ENCODE measurements at places on chromosomes 6 and 20.

- peak; percentile 74 for DNase-seq
Observed at GRCh38 chr6:100283285-100283684, 181.4 kb downstream of the SIM1 start.

GRCh38 chr6:152078001-152078400 is 270.5 kb downstream of the ESR1 start:
- DNase-seq, result no peak

- DNase-seq, result no peak
Observed at GRCh38 chr6:160457823-160458222, 109.6 kb downstream of the SLC22A3 start.

GRCh38 chr6:32962213-32962826 is 6.1 kb upstream of the BRD2 start:
- DNase-seq, result no peak

DNA sequence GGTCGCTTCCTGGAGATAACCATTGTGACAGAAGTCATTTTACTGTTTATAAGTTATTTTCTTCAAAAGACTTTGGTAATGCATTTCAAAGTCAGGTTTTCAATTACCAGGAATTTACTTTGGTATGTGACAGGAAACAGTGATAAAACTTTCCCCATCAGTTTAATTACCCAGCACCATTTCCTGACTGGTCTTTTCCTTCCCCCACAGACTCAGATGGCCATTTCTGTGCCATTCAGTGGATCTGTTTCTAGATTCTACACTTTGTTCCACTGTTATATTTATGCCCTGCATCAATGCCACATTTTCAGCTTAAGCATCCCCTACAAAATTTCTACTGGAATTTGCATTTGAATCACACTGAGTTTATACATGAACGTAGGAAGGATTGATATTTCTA is 16.3 kb downstream of the RRBP1 start:
- no peak for DNase-seq

GRCh38 chr20:50191544-50192363 is 1.1 kb downstream of the CEBPB start:
- no peak for DNase-seq

DNA sequence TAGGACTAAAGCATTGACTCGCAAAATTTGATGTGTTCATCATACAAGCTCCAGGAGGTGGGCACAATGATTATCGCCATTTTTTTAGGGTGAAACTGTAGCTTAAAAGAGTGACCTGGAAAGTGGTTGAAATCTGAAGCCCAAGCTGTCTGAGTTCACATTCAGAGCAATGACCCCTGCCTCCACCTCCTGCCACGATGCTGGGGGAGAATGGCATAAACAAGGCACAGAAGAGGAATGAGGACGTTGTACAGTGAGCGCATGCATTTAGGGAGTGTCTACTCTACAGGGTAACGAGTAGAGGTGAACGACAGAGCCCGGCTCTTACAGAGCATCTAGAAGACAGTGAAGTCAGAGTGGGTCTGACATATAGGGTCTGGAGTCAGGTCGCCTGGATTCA is 37.2 kb downstream of the CNKSR3 start:
- no peak for DNase-seq

- no peak for DNase-seq
Observed at GRCh38 chr20:31838646-31839292, 6.6 kb downstream of the FOXS1 start.

GRCh38 chr6:5556011-5556410 is 294.7 kb downstream of the FARS2 start:
- no peak for DNase-seq

DNA sequence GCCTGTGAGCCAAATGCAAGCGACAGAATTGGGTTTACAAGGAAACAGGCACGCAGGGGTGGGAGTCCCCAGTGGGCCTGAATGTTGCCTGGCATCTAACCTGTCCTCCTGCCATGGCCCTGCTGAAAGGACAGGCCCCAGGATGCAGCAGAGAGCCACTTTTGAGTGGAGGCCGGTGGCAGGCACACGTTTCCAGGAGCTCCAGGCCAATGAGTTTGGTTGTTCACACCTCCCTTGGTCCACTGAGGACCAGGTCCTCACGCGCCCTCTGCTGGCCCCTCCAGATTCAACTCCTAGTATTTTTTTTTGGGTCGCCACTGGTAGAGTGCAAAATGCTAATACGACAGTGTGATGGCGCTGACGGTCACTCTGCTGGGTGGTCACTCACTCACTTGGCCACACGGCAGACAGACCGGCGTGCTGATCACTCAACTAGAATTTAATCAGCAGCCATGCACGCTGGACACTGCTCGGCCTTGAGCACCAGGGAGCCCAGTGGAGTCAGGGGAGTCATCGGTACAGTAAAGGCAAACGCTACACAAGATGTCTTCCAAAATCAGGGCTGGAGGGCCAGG is 81.7 kb upstream of the NFATC2 start:
- peak; percentile 80 for DNase-seq

DNA sequence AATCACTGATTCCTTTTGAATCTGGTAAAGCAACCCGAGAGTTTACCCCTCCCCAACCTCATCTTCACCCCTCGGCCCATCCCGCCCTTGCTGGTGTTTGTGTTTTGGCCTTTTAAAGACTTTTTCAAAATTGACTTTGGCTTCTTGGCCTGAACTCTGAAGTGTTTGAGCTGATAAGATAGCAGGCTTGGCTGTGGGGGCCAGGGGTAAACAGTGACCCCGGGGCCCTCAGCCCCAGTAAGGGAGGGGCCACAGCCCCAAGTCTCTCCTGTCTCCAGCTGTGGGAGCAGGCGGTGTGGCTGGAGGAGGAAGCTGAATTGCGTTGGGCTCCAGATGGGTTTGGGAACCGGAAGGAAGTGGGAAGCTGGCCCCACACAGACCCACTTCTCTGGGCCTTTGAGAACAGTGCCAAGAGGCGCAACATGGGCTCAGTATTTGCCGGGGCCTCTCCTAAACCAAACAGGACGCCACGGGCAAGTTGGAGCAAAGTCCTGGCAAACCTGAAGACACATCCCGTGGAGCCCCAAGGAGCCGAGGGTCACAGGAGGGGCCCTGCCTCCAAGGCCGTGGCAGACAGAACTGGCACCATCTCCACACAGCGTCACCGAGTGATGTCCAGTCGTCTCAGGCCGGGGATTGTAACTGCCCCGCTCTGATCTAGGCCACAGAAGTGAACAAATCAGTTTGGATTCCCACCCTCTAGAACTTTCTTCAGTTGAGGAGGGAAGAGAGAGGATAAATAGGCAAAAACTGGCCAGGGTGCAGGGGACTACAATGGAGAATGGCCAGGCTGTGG is 54.3 kb upstream of the PTPN1 start:
- DNase-seq, result no peak

GRCh38 chr6:112663698-112664097 is 316.6 kb downstream of the RFPL4B start:
- no peak for DNase-seq

DNA sequence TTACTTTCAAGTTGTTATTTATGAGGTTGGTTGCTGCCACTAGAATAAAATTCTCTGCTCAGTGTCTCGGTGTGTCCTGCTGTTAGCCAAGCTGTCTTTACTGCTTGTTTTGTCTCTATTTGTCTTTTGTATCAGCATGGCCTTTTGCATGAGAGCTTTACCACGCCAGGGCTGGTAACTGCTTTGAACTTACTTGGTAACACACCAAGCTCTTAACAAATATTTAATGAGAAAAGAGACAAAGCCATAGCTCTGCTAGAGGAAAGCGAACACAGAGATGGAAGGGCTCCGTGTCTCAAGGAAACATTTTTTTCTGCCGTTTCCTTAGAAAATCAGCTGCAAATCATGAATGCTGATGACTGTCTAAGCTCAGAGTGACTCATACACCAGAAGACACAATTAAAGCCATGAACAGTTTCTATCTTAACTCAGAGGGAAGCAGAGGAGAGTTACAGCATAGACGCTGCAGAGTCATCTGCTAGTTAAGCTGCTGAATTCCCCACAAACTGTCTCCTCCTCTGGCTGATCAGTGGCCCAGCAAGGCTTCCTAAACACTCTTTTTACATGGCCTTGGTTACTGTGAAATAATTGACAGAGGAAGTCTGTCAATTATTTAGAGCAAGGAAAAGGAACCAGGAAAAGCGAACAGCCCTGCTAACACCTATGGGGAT is 44.8 kb downstream of the AGPAT4 start:
- DNase-seq, result peak; percentile 89

- peak; percentile 0 for DNase-seq
Observed at GRCh38 chr20:31596831-31597480, 8.1 kb upstream of the ID1 start.

- no peak for DNase-seq
Observed at GRCh38 chr6:57252137-57252536, 30.0 kb upstream of the RAB23 start.

DNA sequence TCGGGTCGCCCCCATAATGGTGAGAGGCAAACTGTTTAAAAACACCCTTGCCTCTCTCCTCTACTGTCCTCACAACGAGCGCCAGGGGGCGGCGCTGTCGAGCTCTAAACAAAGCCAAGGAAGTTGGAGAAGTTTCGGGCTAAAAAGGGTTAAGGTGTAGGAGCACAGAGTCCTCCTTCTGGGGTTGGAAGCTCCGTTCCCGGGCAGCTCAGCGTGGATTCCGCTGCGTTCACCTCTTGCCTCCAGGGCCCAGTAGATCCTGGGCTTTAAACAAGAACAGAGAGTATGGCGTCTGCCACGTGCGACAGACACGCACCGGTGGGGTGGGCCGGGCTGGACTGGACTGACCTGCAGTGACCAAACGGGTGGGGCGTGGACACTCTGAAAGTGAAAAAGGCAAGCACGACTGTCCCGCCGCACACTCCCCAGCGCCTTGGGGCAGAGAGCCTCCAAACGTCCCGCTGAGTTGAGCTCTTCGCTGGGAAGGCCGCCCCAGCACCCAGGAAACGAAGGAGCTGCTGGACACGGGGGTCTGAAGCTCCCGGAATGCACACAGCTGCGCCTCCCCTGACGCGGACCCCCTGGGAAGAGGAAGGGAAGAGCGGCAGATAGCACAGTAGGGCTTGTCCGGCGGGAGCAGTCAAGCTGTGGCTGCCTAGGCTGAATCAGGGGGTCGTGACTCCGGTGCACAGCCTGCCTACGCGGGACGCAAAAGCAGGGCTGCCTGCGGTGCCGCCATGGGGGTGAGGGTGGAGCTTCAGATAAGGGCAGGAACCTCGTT is 1.6 kb upstream of the THBD start:
- DNase-seq, result peak; percentile 44

DNA sequence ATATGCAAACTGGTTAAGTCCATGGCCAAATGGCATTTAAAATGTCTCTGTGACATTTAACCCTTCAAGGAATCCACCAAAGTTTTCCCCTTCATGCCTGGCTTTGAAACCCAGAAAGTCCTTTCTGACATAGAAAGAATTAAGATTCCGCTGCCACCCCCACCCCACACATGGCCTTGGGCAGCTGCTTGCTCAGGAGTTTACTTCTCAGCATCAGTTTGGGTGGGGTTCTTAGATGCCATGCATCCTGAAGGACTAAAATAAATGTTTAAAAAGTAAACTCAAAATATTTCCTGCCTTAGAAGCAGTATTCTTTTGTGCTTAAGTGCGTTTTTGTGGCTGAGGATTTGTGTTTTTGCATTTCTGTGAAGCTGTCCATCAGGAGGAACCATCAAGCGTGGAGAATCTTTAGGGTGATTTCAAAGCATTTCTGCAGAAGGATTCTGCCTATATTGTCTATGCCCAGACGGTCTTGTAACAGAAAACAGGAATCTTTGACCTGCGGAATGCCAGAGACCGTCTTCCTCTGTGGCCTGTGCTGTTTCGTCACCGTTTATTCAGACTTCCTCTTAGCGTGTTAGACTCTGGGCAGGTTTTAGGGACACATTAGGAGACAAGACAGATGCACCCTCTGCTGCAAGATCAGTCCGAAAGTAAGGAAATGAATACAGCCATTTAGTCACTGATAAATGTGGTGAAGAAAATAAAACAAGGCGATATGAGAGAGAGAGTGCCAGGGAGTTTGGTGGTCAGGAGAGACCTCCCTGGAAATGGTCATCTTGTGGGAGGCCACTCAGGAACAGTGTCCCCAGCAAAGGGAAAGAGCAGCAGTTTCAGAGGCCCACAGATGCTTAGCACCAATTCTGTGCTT is 6.2 kb downstream of the DUSP22 start:
- DNase-seq, result no peak

DNA sequence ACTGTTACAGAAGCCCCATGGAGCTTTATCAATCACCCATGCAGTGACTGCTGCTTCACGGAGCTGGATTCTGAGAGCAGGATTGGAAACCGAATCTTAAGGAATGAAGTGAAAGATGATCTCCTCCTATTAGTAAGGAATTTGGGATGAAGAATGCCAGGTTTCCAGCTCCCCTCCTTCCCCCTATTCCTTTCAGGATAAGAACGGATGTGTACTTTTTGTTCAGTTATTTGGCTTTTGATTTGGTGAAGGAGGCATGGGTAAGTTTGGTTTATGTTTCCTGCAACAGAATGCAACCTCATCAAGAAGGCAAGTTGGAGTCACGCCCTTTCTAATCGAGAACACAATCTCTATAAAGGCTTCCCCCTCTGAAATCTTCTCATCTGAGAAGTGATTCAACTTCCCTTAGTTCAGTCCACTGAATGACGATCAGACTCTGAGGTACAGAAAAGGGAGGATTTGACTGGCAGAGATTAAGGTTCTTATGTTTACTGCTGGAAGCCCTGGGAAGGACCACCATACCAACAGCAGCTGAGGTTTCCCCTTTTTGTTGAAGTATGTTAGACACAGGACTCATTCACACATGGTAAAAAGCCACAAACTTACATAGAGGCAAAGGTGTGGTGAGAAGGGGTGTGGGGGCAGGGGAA is 5.5 kb downstream of the ELMO2 start:
- DNase-seq, result peak; percentile 22

- no peak for DNase-seq
Observed at GRCh38 chr6:169865346-169866139, 114.1 kb downstream of the ERMARD start.

- DNase-seq, result peak; percentile 89
Observed at GRCh38 chr6:16205377-16206144, 32.8 kb upstream of the GMPR start.

- peak; percentile 86 for DNase-seq
Observed at GRCh38 chr6:70884074-70884983, 72.5 kb downstream of the B3GAT2 start.

GRCh38 chr6:133704371-133704770 is 184.5 kb upstream of the TCF21 start:
- peak; percentile 22 for DNase-seq

DNA sequence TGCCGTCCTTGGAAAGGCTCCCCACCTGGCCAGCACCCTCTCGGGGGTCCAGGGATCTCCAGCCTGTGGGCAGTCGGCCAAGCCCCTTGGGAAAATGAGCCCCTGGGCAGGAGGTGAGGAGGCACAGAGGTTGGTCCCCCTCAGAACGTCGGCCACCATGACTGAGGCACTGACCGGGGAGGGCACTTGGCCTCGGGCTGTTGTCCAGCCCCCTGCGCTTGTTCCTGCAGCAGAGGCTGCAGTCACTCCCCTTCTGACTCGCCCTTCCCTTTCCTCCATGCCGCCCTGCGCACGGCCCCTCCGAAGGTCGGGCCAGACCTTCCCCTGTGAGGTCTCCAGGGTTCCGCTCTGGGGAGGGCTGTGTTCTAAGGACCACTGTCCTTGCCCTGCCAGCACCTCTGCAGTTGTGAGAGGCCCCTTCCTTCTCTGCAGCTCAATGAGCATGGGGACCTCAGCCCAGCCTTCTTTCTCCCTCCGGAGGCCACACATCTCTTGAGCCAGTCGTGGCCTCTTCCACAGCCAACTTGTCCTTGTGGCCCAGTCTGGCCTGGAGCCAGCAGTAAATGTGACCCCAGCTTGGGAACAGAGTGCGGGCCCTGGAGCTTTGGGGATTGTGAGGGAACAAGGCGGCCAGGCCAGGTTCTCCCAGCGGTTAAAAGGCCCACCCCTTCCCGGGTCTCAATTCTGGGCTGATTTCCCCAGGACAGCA is 195.5 kb downstream of the DLL1 start:
- DNase-seq, result no peak
